ENCODE measurements at places on chromosomes 13 and 19.
A peak's percentile ranks its signal among the peaks of the same experiment; 100 is the strongest.

GRCh38 chr13:21124852-21125251, 51.5 kb downstream of the SKA3 start:
- DNase-seq, result peak; percentile 55

DNA sequence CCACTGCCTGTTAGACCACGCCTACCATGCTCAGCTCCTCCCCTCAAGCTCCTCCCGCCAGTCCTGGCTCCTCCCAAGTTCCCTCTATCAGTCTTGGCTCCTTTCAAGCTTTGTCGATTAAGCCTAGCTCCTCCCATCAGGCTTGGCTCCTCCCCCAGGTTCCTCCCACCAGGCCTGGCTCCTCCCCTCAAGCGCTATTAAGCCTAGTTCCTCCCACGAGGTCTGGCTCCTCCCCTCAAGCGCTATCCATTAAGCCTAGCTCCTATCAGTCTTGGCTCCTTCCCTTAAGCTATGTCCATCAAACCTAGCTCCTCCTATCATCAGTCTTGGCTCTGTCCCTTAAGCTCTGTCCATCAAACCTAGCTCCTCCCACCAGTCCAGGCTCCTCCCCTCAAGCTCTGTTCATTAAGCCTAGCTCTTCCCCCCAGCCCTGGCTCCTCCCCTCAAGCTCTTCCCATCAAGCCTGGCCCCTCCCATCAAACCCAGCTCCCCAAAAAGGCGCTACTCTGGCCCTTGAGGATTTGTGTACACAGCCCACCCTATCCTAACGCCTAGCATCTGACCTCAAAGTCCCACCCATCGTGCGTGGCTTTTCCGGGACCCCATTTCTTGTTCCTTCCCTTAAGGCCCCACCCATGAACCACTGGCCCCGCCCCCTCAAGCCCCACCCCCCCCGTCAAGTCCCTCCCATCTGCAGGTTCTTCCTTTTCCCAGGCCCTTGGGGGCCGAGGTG, 10.0 kb downstream of the CAMSAP3 start:
- DNase-seq, result no peak

- no peak for DNase-seq
These were observed 30.2 kb downstream of the CRTC1 start for GRCh38 chr19:18713550-18714117.

DNA sequence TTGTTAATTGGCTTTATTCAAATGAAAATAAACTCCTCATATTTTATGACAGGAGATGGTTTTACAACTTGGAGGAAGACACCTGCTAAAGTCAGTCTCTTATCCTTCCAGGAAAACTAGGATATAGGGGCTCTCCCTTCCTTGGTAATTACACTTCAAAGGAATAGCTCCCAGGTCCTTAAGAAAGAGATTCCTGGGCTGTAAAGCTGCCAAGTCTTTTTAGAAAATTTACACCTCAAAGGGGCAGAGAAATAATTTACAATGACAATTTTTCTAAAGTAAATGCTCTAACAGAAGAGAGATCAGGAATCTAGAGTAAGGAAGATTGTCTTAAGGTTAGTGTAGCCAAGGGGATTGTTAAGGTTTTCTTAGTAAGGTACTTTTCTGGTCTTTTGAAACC, 1359.0 kb downstream of the OLFM4 start:
- DNase-seq, result no peak

GRCh38 chr13:107867701-107868661, 347.4 kb downstream of the LIG4 start:
- DNase-seq, result no peak

- DNase-seq, result no peak
These were observed 22.2 kb downstream of the VSTM2B start for GRCh38 chr19:29547981-29548380.

GRCh38 chr13:66353664-66354063, 876.5 kb downstream of the PCDH9 start:
- DNase-seq, result no peak

GRCh38 chr19:10681658-10682057, 19.6 kb upstream of the QTRT1 start:
- no peak for DNase-seq

- DNase-seq, result no peak
These were observed 168.6 kb downstream of the POSTN start for GRCh38 chr13:37429976-37430375.

GRCh38 chr19:50187937-50188336, 15.5 kb upstream of the MYH14 start:
- no peak for DNase-seq

DNA sequence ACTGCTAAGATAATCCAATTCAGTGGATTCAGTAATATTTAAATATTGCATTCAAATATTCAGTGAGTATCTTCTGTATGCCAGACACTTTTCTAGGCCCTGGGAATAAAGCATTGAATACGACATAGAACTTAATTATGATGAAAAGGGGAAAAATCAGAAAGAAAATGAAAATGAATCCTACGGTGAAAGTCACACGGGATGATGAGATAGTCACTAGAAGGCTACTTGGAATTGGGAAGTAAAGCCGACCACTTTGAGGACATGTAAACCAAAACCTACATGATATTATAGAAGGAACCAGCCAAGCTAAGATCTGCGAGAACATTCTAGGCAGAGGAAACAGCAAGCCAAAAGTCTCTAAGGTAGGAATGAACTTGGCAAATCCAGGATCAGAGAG, 10.1 kb downstream of the DPY19L3 start:
- DNase-seq, result no peak

GRCh38 chr19:55339889-55340783, 460 bp downstream of the KMT5C start:
- no peak for DNase-seq

- DNase-seq, result no peak
These were observed 918 bp upstream of the LHB start for GRCh38 chr19:49017666-49018351.

- no peak for DNase-seq
These were observed 72.0 kb upstream of the KCTD15 start for GRCh38 chr19:33724721-33725060.

DNA sequence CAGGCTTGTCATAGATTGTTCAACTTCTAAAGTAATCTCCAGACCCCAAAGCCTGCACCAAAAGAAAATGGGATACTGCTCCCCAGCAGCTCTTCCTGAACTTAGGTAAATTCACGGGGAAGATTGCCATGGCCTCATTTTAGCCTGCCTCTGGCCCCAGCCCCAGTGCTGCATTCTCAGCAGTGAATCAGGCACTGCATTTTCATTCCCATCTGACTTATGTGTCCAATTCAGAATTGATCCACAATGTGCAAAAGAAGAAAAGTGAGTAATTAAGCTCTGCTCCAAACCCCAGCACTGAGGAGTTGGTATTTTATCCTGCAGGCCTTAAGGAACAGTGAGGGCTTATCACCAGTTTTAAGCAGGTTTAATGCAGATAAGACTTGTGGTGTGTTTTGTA, 176.4 kb downstream of the KCTD12 start:
- DNase-seq, result no peak

DNA sequence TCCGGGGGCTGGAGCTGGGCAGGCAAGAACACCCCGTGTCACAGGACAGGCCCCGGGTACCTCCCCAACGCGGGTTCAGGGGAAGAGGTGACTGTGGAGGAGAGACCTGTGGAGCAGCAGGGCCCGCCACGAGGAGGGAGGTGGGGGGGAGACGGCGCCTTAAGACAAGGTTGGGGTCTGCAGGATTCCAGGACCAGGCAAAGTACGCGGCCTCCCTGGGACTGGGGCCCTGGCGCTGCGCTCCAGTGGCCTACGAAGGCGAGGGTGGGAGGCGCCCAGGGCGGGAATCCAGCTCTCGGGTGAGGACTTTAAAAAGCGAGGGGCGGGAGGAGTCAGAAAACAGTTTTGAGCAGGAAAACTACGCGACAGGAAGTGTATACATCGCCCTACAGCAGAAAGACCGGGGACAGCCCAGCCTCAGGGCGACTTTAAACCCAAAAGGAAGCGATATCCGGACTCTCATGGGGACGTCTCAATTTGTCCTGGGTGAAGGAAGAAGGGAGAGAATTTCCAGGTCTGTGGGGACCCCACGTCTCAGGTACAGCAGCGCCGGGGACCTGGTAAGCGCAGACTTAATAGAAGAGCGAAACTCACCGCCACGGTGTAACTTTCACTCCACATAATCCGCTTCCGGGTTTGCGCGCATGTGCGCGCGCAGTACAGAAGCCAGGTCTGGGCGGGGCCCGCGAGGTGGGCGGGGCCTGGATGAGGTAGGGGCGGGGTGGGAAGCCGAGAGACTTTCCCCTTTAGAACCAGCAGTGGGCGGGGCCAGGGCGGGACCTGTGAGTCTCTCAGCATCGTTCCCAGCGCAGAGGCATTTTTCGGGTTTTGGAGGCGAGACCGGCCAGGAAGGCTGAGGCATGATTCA, at the start of gene ZNF83:
Gene ZNF83, minus strand, starts transcription at position 638 of the 868 bp plus-strand sequence.
- peak; percentile 76 for DNase-seq

DNA sequence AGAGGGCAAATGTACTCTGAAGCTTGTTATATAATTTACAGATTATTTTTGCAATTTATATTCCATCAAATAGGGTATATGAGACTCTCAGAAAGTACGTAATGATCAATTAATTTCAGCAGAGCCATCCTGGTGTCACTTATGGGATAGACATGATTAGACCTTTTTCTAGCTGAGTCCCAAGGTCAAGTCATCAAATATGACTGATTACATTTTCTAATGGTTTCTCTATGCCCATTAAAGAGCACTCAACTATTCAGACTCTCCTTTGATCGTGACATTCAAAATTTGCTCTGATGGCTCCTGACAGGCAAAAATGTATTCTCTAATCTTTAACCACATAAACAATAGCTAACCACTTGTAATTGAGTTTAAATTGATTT, 469.2 kb downstream of the COG6 start:
- no peak for DNase-seq

DNA sequence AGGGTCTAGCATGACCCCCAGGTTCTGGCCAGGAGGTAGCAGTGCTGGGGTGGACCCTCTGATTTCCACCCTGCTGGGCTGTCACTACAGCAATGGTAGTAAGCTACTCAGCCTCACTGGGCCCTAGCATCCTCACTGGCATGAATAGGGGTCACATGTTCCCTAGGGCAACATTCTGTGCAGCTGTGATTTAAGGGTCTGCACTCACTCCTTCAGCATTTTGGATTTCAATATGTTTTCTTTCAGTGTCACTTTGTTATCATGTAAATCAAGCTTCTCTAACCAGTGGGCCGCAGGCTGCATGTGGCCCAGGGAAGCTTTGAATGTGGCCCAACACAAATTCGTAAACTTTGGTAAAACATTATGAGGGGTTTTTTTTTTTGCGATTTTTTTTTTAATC, 57.8 kb downstream of the SPATA13 start:
- DNase-seq, result no peak

GRCh38 chr19:47719047-47719859, 6.0 kb downstream of the EHD2 start:
- peak; percentile 93 for DNase-seq

DNA sequence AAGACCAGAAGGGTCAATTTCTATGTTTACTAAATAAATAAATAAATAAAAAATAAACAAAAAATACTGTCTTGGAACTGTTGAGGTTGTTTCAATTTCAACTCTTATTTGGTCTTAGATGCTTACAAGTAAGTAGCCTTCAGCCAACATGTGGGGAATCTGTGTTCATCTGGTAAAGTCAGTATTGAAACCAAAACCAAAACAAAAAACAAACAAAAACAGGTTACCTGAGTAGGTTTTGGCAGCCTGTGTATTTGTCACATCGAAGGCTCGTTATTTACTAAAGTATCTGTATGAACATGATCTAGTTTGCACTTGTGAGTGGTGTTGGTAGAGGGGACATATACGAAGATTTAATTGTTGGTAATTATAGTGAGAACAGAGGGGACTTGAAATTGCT, 471.5 kb downstream of the SLITRK5 start:
- no peak for DNase-seq

DNA sequence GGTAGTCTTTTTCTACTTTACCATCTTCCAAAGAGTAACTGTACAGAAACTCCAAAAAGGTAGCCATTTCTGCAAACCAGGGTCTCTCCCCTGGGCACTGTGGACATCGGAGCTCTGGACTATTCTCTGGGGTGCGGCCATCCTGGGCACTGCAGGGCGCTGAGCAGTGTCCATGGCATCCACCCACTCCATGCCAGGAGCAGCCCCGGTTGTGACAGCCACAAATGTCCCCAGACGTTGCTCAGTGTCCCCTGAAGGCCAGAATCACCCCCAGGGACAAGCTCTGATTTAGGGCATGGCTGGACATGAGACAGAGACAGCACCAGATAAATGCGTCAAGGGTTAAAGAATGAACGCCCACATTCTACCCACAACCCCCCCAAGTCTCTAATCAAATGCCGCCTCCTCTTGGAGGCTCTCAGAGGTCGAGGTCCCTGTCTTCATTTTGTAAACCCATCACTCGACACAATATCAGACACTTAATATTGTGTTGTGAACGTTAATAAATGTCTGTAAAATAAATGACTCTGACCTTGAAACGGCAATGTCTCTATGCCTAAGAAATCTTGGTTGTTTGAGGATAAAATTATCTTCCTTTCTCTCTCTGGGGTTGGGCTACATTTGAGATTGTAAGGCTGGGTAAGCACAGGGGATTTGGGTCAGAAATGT, 8.9 kb downstream of the GNG7 start:
- DNase-seq, result no peak

DNA sequence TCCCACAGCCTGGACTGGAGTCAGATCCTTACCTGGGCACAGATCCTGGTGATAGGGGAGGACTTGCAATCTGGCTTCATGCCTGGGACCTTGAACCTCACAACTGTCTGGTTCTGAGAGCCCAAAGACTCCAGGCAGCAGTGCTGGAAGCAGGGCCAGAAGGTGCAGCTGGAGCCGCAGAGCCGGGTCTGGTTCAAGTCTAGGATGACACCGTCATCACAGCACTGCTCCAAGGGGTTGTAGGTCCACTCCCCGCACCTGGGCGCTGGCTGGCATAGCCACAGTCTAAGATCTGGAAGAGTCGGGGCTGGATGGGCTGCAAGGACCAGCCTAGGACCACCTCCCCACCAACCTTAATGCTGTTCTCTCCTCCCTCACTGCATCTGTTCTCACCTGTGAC, 677 bp downstream of the IGFL4 start:
- DNase-seq, result no peak

GRCh38 chr13:30666113-30666512, 48.4 kb downstream of the USPL1 start:
- no peak for DNase-seq

- no peak for DNase-seq
These were observed 134.9 kb downstream of the GPC5 start for GRCh38 chr13:91533354-91533753.

DNA sequence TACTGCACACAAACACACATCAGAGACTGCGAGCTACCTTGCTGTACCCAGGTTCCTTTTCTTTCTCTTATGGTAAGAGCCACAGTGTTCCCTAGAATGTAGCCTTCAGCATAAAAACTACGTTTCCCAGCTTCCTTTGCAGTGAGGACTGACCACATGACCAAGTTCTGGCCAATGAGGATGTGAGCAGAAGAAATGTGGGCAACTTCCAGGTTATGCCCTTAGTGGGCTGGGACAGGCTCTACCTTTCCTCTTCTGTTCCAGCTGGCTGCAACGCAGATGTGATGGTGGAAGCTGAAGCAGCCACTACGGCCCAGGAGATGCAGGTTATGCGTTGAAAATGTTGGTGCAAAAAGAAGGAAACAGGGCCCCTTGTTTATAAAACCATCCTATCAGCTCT, 27.5 kb downstream of the VRK3 start:
- no peak for DNase-seq

GRCh38 chr19:18508585-18508984, 13.3 kb downstream of the ELL start:
- DNase-seq, result no peak

- no peak for DNase-seq
These were observed 904.8 kb upstream of the PCDH20 start for GRCh38 chr13:62320129-62321108.

GRCh38 chr13:91621161-91621560, 222.7 kb downstream of the GPC5 start:
- no peak for DNase-seq

- peak; percentile 13 for DNase-seq
These were observed 818.4 kb downstream of the DIAPH3 start for GRCh38 chr13:59345311-59345710.

All from brain pericyte (primary cell).